NCI-H2029 (cell line): ENCODE measurements at places on chromosomes 5 and 9.

DNA sequence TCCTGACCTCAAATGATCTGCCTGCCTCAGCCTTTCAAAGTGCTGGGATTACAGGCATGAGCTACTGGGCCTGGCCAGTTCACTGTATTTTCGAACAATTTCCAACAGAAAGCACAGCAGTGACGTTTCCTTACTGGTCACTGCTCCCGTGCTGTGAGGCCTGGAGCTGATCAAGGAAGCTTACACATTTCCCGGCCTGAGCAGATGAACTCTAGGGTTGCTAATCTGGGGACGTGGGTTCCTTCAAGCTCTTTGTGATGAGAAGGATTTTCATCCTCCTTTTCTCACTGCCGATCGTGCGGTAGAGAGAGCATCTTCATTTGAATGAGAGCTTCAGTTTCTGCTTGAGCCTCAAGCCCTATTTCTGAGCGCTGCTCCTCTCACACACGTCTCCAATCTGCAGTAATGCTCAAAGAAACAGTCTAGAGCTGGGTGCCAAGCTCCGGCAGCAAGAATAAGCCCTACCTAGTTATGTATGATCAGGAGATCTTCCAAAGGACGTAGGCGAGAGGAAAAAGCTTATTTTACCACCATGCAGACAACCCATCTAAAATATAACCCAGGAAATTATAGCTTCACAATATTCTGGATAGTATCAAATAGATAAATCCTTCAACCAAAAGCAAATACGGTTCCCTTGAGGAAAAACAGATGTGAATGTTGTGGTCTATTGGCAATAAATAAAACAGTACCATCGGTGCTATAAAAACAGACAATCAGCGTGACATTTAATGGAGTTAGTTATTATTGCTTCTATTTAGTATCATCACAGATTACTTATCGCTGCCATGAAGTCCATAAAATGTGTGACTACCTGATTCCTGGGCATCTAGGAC lies 7.3 kb upstream of the SPATA24 start:
- no peak for DNase-seq

GRCh38 chr5:151258201-151258611 lies 5.2 kb downstream of the GM2A start:
- DNase-seq, result no peak

- DNase-seq, result no peak
Observed at GRCh38 chr9:21854119-21854518, 51.7 kb downstream of the MTAP start.

DNA sequence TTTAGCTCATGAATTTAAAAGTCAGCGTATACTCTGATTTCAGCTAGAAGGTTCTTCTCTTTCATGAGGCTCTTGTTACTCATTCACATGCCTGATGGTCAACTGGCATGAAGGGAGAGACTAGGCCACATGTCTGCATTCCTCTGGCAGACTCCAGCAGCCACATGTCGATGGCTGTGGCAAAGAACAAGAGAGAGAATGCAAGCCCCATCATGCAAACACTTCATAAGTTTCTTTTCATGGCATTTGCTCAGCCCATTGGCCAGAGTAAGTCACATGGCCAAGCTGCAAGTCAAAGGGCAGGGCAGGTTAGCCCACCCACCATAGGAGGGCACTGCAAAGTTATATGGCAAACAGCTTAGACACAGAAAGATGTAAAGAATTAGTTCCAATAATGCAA lies 5.4 kb downstream of the KCNV2 start:
- no peak for DNase-seq

- DNase-seq, result no peak
Observed at GRCh38 chr5:167835146-167835545, 456.3 kb upstream of the WWC1 start.

DNA sequence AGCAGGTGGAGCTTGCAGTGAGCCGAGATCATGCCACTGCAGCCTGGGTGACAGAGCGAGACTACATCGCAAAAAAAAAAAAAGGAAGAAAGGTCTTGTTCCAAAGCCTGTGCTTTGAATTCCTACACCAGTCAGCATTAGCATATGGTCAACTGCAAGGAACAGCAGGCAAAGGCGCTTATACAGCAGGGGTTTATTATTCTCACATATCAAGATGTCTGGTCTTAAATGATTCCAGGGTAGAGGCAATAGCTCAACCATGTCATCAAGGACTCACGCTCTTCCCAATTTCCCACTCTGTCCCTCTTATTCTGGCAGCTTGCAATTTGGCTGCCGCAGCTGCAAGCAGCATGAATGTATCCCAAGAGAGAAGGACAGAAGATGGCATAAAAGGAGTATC lies 28.6 kb upstream of the HRH2 start:
- DNase-seq, result no peak

DNA sequence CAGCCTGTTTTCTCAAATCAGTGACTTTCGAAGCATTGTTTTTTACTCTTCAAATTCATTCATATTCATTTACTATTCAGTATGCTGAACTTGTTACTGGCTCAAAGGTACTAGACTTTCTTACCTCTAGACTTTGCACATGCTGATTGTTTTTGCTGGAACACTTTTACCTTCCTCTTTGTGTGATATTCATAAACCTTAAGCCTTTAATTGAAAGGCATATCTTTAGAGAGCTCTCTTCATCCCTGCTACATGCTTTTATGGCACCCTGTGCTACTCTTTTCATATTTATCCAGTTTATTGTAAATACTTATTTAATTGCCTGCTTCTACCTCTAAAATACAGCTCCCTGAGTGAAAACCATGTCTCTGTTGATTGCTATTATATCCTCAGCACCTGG lies 48.7 kb upstream of the LRRC19 start:
- no peak for DNase-seq

DNA sequence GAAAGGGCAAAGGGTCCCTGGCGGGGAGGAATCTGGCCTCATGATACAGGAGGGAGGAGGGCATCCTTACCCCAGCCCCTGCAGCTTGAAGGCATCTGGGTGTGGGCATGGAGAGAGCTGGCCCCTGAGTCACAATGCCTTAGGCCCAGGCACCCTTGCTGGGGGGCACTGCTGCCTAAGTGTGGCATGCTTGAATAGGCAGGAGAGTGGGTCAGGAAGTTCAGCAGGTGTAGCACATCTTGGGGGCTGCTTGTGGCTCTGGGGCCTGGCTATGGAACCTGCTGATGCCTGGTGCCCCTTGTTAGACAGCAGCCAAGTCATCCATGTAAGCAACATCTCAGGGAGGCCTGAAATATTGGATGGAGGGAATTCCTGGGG lies 63.1 kb downstream of the HSPA4 start:
- DNase-seq, result no peak

DNA sequence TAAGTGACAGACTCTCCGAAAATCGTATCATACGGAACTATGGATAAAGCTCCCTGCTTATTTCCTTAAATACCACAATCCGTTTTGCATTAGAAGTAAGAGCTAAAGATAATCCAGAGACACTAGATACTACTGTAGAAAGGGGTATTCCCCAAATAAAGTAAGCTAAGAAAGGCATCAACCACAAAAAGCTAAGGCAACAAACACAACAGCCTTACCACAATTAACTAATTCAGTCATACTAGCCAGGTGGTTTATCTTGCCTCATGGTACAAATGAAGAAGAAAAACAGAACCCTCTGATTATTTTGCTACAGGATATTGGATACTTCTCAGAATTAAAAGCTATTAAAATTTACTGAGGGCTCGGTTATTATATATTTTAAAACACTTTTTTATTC lies 14.1 kb downstream of the ERP44 start:
- DNase-seq, result no peak

DNA sequence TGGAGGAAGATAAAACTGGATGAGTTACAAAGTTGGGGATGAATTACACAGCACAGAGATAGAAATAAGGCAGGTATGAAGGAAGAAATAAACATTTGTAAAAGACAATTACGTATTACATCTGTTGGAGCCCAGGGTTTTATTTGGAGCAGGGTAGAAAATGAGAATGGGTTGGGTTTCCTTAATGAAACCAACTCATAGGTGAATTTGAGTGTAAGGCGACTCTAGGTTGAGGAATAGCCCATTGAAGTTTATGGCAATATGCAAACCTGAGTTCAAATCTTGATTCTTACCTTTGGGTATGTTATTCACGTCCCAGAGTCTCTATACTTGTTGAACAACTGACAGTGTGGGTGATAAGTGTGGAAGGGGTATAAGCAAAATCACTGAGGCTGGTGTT lies 422.3 kb upstream of the WWC1 start:
- DNase-seq, result no peak

DNA sequence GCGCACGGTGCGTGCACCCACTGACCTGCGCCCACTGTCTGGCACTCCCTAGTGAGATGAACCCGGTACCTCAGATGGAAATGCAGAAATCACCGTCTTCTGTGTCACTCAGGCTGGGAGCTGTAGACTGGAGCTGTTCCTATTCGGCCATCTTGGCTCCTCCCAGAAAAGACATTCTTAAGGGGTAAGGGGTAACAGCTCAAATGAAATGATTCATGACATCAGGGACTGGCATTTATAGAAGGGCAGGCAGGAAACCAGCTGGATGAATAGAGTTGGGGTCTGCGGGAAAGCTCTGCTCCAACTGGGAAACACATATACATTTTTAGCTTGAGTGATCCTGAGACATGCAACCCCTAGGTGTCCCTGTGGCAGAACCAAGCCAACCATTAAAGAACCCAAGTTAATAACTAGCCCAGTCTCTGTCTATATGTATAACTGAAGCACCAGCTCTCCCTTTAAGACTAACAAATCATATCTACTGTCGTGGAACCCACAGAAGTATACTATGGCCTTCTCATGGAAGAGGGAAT lies 119.3 kb downstream of the LMNB1 start:
- no peak for DNase-seq

GRCh38 chr9:89383030-89383720 lies 64.9 kb downstream of the SECISBP2 start:
- no peak for DNase-seq

DNA sequence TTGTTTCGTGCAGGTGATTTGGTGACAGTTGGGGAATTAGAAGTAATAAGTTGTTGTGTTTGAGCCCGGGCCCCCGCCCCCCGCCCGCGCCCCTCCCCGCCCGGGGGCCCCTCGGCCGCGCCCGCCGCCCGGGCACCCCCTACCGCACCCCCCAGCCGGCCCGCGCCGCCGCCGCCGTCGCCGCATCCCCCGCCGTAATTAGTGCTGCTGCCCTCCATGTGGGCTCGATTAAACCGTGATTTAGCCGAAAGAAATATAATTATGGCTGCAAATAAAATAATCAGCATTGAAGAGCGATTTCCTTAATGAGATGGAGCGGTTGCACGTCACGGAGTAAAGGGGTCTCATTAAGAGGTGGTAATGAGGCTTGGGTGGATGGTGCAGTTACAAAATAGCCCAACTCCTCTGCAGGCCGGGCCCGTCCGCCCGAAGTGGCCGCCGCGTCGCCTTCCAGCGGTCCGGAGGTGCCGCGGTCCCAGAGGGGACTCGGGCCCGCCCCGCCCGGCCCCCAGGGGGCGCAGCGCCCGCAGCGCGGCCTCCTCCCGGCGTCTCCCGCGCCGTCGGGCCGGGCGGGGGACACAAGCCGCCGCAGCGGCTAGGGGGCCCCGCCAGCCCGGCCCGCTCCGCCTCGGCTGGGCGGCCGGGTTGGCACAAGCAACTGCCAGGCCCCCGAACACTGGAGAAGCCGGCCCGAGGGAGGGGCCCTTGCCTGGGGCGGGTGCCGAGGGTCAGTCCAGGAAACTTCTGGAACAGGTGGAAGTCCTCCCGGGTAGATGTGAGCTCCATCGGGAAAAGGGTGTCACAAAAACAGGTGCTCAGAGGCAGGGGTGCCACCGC lies 6.9 kb upstream of the OTP start:
- no peak for DNase-seq

GRCh38 chr9:129580211-129580915 lies 40.5 kb downstream of the C9orf50 start:
- no peak for DNase-seq

DNA sequence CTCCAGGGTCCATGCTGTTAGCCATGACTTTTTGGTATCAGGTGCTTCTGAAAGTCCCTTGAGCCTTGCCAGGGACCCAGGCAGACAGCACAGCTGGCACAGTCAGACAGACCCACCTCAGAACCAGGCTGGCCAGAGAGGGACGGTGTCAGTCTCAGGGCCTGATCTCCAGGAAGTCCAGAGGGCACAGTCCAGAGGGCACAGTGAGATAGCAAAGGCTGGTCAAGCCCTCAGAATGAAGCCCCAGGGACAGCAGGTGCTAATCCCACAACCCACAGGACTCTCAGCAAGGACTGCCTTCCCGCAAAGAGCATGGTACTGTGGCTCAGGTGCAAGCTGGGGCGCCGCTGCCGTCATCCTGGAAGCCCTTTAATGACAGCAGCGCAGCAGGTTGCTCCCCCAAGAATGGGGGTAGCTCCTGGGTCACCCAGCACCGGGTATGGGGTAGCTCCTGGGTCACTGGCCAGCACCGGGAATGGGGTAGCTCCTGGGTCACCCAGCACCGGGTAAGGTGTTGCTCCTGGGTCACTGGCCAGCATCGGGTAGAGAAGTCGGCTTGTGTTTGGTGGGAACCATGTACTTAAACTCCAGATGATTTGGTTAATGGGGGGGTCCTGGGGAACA lies 105.6 kb upstream of the PHYKPL start:
- no peak for DNase-seq

GRCh38 chr5:40333459-40334241 lies 346.1 kb upstream of the PTGER4 start:
- no peak for DNase-seq

- DNase-seq, result no peak
Observed at GRCh38 chr9:94767331-94768072, 41.0 kb downstream of the AOPEP start.

DNA sequence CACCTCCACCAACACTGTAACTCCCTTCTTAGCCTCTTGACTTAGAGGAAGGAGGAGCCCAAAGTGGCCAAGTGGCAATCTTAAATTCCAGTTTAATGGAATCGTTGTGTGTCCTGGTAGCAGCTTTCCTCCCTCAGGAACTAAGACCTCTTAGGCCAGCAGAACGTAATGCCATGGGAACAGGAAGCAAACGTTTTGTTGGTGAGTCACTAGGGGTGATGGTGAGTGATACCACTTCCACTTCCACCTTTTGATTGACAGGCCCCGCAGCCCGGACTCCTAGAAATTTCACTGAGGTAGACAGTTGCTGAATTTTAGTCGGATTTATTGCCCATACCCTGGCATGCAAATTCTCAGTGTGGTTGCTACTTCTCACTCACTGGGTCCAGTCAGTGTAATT lies 94.2 kb upstream of the FBN2 start:
- no peak for DNase-seq

DNA sequence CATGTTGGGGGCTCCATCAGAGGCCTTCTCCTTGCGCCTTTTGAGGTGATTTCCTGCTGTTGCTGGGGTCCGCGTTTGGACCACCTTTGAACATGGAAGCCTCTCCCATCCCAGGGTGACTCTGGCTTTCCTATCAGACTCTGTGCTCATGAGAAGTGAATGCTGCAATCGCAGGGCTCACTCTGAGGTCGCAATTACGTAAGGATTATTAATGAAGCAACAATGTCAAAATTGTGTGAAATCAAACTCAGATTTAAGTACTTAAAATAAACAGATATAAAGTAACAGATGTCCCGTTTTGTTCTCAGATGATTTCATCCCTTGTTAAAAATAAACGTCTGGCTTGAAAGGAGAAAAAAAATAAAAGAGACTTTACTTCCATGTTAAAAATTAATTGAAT lies 634.2 kb downstream of the BNC2 start:
- no peak for DNase-seq

- DNase-seq, result no peak
Observed at GRCh38 chr9:116234081-116234480, 80.5 kb downstream of the PAPPA start.

- DNase-seq, result no peak
Observed at GRCh38 chr5:134553821-134554267, 28.4 kb downstream of the JADE2 start.

- no peak for DNase-seq
Observed at GRCh38 chr9:81410201-81410600, 279.1 kb downstream of the TLE1 start.
